ENCODE measurements at places on chromosomes 5 and 9. TPM values are rescaled to one million over a fixed set of nuclear protein-coding genes. Genes with fewer than 3 reads are reported as not detected.

ITK gene
- total RNA-seq: not detected

FGD3 gene
- total RNA-seq: not detected

FRRS1L gene
- 0.26 TPM for total RNA-seq

CCDC183 gene
- 1.0 TPM for total RNA-seq

DMRT3 gene
- not detected for total RNA-seq

RGS3 gene
- 49.8 TPM for total RNA-seq

CCDC152 gene
- total RNA-seq: 1.5 TPM

FRMPD1 gene
- total RNA-seq: not detected

SHOC1 gene
- under 0.01 TPM for total RNA-seq

SCGB3A2 gene
- total RNA-seq: not detected

CTSV gene
- total RNA-seq: under 0.01 TPM

Measured in fibroblast of lung (primary cell).